ENCODE measurements at places on chromosomes 11 and 22. TPM values are rescaled to one million over a fixed set of nuclear protein-coding genes. Genes with fewer than 3 reads are reported as not detected.

DNA sequence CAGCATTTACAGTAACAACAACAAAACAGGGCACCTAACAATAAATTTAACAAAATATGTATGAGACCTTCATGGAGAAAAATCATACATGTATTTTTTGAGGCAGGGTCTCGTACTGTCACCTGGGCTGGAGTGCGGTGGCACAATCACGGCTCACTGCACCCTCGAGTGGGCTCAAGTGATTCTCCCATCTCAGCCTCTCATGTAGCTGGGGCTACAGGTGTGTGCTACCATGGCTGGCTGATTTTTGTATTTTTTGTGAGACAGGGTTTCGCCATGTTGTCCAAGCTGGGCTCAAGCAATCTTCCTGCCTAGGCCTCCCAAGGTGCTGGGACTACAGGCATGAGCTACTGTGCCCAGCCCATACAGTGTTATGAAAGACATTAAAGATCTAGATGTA lies 278.1 kb downstream of the SWAP70 start:
- H3K27ac ChIP-seq, result no peak overlapping the region
- no peaks in the 10 kb centered on the region for H3K36me3 ChIP-seq
- H3K4me3 ChIP-seq, result no peak overlapping the region
- H3K27me3 ChIP-seq, result no peaks in the 10 kb centered on the region
- DNase-seq, result no peak

The SCGB1C1 gene
- not detected for polyA plus RNA-seq

GRCh38 chr11:131871006-131871405 lies 500.6 kb downstream of the NTM start:
- H3K27ac ChIP-seq, result no peak overlapping the region
- H3K4me1 ChIP-seq, result peaks cover 18% of the 10 kb centered on the region

The SERHL2 gene
- 2.0 TPM for polyA plus RNA-seq
